H1 (cell line): ENCODE measurements at places on chromosomes 1 and 21. TPM values are rescaled to one million over a fixed set of nuclear protein-coding genes. Genes with fewer than 3 reads are reported as not detected.

Gene F5
- total RNA-seq = 0.04 TPM in 1 of 2 replicates, not detected in the other

Gene KCNA2
- 0.75 and 0.78 TPM in 2 replicates for total RNA-seq

Gene HHIPL2
- not detected in 2 replicates for total RNA-seq

Gene ZNF593OS
- not detected in 2 replicates for total RNA-seq

Gene BRDT
- not detected in 2 replicates for total RNA-seq

DNA sequence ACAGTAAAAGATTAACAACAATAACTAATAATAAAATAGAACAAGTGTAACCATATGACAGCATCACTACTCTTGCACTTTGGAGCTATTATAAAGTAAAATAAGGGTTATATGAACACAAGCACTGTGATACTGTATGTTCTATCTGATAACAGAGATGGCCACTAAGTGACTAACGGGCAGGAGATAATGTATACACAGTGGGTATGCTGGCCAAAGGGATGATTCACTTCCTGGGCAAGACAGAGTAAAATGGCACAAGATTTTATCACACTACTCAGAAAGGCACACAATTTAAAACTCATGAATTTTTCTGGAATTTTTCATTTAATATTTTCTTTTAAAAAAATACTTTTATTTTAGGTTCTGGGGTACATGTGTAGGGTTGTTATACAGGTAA, 12.3 kb downstream of the SLC9C2 start:
- H3K27me3 ChIP-seq = no peaks in the 10 kb centered on the region
- no peaks in the 10 kb centered on the region for H3K4me1 ChIP-seq
- H3K4me3 ChIP-seq = no peak overlapping the region
- H3K27ac ChIP-seq = no peak overlapping the region
- no peak for DNase-seq

DNA sequence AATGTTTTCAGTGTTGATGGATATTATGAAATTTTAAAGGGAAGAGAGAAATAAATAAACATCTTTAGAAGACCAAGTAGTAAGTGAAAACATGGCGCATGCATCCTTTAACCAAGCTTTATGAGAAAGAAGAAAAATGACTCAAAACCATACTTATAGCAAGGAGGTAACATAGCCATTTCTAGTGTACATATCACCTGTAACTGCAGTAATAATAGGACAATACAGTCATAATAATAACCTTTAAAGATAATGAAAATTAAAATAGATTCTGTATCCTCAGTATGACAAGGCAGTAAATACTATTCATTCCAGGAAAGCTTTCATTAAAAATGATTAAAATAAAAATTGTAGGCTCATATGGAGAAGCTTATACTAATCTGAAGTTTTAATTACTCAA, 141.2 kb downstream of the COL24A1 start:
- no peaks in the 10 kb centered on the region for H3K4me1 ChIP-seq
- no peaks in the 10 kb centered on the region for H3K36me3 ChIP-seq
- no peak overlapping the region for H3K27ac ChIP-seq
- no peaks in the 10 kb centered on the region for H3K27me3 ChIP-seq
- no peak for DNase-seq

DNA sequence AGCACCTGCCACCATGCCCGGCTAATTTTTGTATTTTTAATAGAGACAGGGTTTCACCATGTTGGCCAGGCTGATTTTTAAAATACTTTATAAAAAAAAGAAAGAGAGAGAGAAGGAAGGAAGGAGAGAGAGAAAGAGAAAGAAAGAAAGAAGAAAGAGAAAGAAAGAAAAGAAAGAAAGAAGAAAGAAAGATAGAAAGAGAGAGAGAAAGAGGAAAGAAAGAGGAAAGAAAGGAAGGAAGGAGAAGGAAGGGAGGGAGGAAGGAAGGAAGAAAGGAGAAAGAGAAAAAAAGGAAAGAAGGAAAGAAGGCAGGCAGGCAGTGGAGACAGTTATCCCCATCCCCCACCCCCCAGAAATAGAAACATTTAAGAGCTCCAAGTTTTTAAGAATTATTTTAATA, 69.9 kb downstream of the TOMM20 start:
- DNase-seq = no peak
- H3K4me3 ChIP-seq = no peak overlapping the region
- H3K27me3 ChIP-seq = no peaks in the 10 kb centered on the region

GRCh38 chr1:53689223-53689622, 49.7 kb downstream of the GLIS1 start:
- no peaks in the 10 kb centered on the region for H3K36me3 ChIP-seq
- H3K4me1 ChIP-seq = peaks cover 21% of the 10 kb centered on the region
- DNase-seq = no peak
- H3K27ac ChIP-seq = no peak overlapping the region
- H3K27me3 ChIP-seq = no peaks in the 10 kb centered on the region; the same call in 1 of the 2 replicates

GRCh38 chr21:33780631-33781030, 135.0 kb downstream of the ATP5PO start:
- H3K27me3 ChIP-seq = no peaks in the 10 kb centered on the region
- H3K36me3 ChIP-seq = peaks cover 61% of the 10 kb centered on the region
- no peaks in the 10 kb centered on the region for H3K4me1 ChIP-seq

DNA sequence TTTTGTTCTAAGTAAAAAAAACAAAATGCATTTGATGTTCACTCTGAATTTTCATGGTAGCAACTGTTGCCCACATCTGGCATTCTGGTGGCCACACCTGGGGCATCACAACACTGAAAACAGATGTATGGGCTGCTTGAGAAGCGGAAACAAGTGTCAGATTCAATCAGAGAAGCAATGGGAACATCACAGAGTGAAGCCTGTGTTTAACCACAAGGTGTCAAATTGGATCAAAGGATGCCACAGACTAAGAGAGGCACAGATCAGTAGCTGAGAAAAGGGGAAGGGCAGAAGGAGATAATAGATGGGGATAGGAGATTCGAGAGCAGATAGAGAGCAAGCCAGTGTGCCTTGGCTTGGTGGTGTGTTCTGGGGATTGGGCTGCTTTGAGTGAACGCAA, 49.8 kb upstream of the MTF2 start:
- no peaks in the 10 kb centered on the region for H3K4me1 ChIP-seq
- no peak overlapping the region for H3K27ac ChIP-seq
- H3K27me3 ChIP-seq = no peaks in the 10 kb centered on the region
- H3K36me3 ChIP-seq = no peaks in the 10 kb centered on the region
- no peak for DNase-seq
